ENCODE measurements at places on chromosomes 7 and 10. TPM values are rescaled to one million over a fixed set of nuclear protein-coding genes. Genes with fewer than 3 reads are reported as not detected.

GRCh38 chr7:18724318-18724717 lies 228.8 kb downstream of the HDAC9 start:
- no peak for DNase-seq
- no peaks in the 10 kb centered on the region for H3K4me1 ChIP-seq
- H3K36me3 ChIP-seq: no peaks in the 10 kb centered on the region
- H3K4me3 ChIP-seq: no peak overlapping the region
- no peaks in the 10 kb centered on the region for H3K27me3 ChIP-seq

DNA sequence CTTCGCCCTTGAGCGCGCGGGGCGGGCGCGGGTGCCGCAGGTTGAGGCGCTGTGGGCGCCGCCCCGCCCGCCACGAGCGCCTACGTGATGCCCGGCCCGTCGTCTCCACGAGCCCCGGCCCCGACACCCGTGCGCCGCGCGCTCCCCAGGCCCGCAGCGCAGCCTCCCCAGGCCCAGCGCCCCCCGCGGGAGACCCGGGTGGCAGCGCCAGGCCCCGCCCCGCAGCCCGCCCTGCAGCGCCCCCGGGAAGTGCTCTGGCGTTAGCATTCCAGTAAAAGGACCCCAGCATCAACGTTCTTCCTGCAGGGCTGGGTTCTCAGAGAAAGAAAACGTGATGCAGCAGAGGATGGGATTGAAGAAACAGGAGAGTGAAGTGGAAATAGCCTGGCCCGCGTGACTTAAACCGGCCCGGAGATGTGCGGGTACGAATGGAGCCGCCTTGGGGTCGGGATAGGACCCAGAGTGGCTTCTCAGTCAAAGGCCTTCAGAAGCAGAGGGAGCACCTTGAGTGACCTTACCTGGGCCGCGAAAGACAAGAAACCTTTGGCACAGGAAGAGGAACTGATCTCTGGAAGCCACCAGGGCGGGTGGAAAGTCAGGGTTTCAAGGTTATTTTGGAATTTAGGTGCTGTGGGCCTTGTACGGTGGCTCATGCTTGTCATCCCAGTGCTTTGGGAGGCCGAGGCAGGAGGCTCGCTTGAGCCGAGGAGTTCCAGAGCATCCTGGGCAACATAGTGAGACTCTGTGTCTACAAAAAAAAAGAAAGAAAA lies 1.8 kb downstream of the PFKP start:
- H3K27me3 ChIP-seq: peaks cover 19% of the 10 kb centered on the region
- 0 out of 2 replicates have a peak overlapping the region, but pooled peaks have one; percentile 9 for H3K27ac ChIP-seq
- peaks cover 36% of the 10 kb centered on the region for H3K36me3 ChIP-seq
- peak; percentile 45 for DNase-seq
- peaks cover 49% of the 10 kb centered on the region for H3K4me1 ChIP-seq

GRCh38 chr7:142194201-142194600 lies 63.7 kb downstream of the PRSS58 start:
- H3K27ac ChIP-seq: no peak overlapping the region
- no peak for DNase-seq
- H3K27me3 ChIP-seq: peaks cover 7% of the 10 kb centered on the region
- H3K36me3 ChIP-seq: no peaks in the 10 kb centered on the region
- no peak overlapping the region for H3K4me3 ChIP-seq
- no peaks in the 10 kb centered on the region for H3K4me1 ChIP-seq

DNA sequence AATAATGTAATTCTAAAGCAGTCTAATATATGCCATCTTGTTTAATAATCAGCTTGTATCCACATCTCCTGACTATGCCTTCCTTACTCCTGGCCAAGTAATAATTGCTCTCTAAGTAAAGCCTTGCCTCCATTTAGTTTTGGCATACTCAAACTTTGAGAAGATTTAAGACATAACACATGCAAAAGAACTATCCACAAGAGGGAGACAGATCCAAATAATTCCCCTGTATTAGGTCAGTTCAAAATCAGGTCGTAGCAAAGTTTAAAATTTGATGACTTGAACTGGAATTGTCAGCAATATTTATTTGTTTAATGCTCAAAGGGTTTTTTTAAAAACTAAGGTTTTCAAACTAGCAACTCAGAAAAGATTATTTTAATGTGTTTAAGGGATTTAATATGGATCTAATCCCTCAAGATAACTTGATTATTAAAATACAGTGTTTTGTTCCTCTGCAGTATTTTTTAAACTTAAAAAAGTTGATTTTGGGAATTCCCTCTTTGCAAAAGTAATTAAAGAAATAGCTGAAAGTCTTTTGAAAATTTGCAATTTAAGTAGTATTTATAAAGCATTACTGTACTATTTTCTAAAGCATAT lies 95.3 kb downstream of the HDAC9 start:
- no peak for DNase-seq
- no peak overlapping the region for H3K27ac ChIP-seq
- H3K4me1 ChIP-seq: peaks cover 4% of the 10 kb centered on the region

Gene NUDT13
- 2.0 TPM for total RNA-seq

Gene SMURF1
- total RNA-seq: 22.4 TPM

Gene SLC26A5
- total RNA-seq: 0.41 TPM

Gene SH2D4B
- total RNA-seq: 0.09 TPM
